CD4-positive, alpha-beta T cell (primary cell): ENCODE measurements at places on chromosomes 7 and 10. TPM values are rescaled to one million over a fixed set of nuclear protein-coding genes. Genes with fewer than 3 reads are reported as not detected.
A peak's percentile ranks its signal among the peaks of the same experiment; 100 is the strongest.

SLC39A12 gene
- total RNA-seq: not detected

STAG3 gene
- 4.0 TPM for total RNA-seq

PILRA gene
- total RNA-seq: 4.6 TPM

CALN1 gene
- total RNA-seq: 0.06 TPM

SPDYE6 gene
- not detected for total RNA-seq

MGAM2 gene
- total RNA-seq: not detected

FOXI2 gene
- total RNA-seq: not detected

WIPF3 gene
- not detected for total RNA-seq

ITPRID1 gene
- not detected for total RNA-seq

HECTD2 gene
- total RNA-seq: 1.0 TPM

ELFN1 gene
- total RNA-seq: not detected

DNA sequence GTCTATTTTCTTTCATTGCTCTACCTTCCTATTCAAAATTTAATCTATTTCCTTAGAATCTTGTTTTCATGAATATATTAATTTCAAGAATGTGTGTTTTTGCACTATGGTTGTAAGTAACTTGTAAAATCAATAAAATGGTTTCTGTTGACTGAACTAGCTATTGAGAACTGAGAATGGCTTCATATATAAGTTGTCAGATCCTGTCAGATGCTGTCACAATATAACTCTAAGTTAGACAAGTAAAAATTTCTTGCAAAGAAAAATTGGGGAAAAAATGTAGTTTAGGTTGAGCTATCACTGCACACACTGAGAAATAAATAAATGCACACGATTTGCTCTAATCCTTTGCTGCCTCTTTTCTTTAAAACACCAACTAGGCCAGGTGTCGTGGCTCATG lies 89.8 kb downstream of the RAB11FIP2 start:
- H3K4me1 ChIP-seq: no peaks in the 10 kb centered on the region
- H3K36me3 ChIP-seq: no peaks in the 10 kb centered on the region
- H3K27me3 ChIP-seq: no peaks in the 10 kb centered on the region
- no peak overlapping the region for H3K4me3 ChIP-seq

DNA sequence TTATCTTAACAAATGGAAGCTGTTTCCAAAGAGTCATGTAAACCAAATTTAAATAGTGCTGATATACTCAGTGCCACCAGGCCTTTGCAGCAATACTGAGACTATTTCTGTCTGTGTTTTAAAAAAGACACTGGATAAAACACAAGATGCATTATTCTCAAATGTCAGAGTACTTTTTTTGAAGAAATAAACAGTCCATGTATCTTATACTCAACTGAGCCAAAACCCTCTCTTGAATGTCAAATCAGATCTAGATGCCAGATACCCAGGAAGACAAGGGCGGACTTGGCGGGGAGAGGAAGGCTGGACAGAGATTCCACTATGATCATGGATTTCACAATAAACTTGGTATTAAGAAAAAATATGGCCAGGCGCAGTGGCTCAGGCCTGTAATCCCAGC lies 127.6 kb downstream of the COBL start:
- H3K27me3 ChIP-seq: no peaks in the 10 kb centered on the region
- no peak overlapping the region for H3K27ac ChIP-seq
- no peaks in the 10 kb centered on the region for H3K36me3 ChIP-seq
- H3K4me1 ChIP-seq: no peaks in the 10 kb centered on the region
- no peak for DNase-seq
- H3K4me3 ChIP-seq: no peak overlapping the region

DNA sequence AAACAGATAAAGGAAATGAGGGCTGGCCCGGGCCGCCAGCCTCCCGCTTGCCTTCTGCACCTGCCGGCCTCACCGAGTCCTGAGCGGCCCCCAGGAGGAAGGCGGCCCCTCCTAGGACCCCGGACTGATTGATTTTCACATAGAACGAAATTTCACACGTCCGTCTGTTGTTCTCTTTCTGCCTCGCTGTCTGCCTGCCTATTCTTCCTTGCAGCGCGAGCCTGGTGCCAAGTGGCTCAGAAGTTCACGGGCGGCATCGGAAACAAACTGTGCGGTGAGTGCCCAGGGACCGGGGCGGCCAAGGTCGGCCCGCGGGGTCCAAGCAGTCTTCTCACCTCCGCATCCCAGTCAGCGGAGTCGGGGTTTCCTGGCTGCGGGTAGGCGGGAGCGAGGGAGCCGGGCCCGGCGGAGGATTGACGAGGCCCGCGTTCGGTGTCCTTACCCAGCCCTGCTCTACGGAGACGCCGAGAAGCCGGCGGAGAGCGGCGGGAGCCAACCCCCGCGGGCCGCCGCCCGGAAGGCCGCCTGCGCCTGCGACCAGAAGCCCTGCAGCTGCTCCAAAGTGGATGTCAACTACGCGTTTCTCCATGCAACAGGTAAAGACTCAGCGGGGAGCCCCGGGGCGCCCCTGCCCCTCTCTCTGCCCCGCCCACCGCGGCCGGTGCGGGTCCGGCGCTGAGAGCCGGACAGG lies 967 bp downstream of the GAD2 start:
- DNase-seq: no peak
- H3K4me3 ChIP-seq: no peak overlapping the region
- peaks cover 98% of the 10 kb centered on the region for H3K27me3 ChIP-seq
- H3K36me3 ChIP-seq: no peaks in the 10 kb centered on the region

DNA sequence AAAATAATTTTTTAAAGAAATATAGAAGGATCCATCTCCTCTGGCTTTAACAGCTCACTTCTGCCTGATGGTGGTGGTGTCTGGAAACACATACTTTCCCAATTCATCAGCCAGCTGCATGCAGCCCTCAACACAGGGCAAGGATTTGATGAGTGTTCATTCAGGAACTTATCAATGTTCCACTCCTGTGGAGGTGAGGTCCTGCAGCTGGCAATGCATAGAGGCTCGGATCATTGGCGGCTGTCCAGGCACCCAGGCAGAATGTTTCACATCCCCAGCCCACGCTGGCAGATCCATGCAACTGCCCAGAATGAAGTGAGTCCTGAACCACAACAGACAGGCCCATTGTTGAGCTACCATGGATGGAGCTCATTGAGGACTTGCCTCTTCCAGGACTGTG lies 55.2 kb upstream of the KCNMA1 start:
- H3K27ac ChIP-seq: no peak overlapping the region
- H3K36me3 ChIP-seq: no peaks in the 10 kb centered on the region
- no peak for DNase-seq
- no peak overlapping the region for H3K4me3 ChIP-seq

GRCh38 chr10:14450041-14450491 lies 119.3 kb upstream of the FRMD4A start:
- no peaks in the 10 kb centered on the region for H3K36me3 ChIP-seq
- no peak overlapping the region for H3K4me3 ChIP-seq
- no peak for DNase-seq
- H3K27me3 ChIP-seq: no peaks in the 10 kb centered on the region

DNA sequence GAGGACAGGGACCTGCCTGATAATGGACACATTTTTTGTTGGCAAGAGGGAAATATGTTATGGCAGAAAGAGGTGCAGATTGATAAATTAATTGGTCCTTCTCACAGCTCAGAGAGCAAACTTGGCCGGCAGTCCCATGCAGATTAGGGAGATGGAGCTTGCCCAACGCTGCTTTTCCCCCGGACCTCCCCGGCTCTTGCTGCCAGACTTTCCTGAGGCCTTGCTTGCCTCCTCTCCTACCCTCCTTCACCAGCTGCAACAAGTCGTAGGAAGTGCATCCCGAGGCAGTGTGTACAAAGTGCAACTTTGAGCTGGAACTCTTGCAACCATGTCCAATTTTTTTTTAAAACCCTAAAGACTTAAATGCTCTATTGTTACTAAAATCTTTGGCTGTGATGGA lies 215.5 kb downstream of the LRMDA start:
- H3K27me3 ChIP-seq: peaks cover under 1% of the 10 kb centered on the region
- no peaks in the 10 kb centered on the region for H3K36me3 ChIP-seq
- no peak overlapping the region for H3K27ac ChIP-seq
- H3K4me1 ChIP-seq: no peaks in the 10 kb centered on the region
- no peak overlapping the region for H3K4me3 ChIP-seq

GRCh38 chr7:70630440-70630817 lies 501.5 kb upstream of the GALNT17 start:
- H3K4me3 ChIP-seq: no peak overlapping the region
- no peak for DNase-seq
- no peaks in the 10 kb centered on the region for H3K4me1 ChIP-seq
- H3K27ac ChIP-seq: no peak overlapping the region
- H3K27me3 ChIP-seq: no peaks in the 10 kb centered on the region
- H3K36me3 ChIP-seq: no peaks in the 10 kb centered on the region

DNA sequence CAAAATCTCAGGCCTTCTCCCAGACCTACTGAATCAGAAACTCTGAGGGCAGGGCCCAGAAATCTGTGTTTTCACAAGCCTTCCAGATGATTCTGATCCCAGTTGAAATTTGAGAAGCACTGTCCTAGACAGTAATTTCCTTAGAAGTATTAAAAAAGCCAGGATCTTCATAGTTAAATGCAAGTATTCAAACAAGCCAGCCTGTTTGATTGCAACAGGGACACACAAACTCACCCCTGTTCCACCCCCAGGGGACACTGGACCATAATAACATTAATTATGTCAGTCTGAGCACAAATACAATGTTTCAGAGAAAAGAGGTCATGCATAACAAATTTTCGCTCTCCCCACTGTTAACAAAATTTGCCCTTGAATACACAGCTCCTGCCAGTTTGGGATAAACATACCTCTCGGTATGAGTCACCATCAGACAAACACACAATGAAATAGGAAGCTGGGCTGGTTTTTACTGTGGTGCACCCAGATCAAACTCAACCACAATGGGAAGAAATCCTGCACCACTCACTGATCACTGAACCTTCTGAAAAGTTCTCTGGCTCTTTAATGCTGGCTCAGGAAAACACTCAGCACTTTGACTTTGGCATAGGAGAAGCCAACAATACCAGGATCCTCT lies 34.3 kb downstream of the ABLIM1 start:
- no peak overlapping the region for H3K4me3 ChIP-seq
- no peaks in the 10 kb centered on the region for H3K36me3 ChIP-seq
- H3K27ac ChIP-seq: no peak overlapping the region
- no peaks in the 10 kb centered on the region for H3K27me3 ChIP-seq

DNA sequence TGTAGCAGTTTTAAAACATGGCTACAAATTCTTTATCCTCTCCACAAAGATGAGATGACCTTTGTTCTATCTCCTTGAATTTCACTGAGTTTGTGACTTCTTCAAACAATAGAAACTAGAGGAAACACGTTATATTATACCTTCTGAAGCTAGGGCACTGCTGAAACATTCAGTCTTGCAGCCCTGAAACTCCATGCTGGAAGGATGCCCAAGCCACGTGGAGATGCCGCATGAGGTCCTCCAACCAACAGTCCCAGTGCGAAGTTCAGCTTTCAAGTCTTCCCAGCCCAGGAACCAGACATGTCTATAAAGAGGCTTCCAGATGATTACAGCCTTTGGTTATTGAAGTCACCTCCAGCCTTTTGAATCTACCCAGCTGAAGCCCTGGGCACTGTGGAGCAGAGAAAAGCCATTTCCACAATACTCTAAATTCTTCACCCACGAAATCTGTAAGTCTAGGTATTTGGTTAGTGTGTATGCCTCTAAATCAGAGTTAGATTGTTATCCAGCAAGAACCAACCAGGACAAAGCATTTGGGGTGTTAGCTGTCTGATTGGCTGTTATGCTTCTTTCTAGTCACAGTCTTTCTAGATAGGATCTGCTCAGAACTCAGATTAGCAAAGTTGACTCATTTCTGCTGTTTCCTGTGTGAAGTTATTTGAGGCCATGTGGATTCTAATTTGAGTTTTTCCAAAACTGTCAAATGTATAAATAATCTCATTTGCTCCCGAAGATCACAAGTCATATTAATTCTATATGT lies 186.5 kb upstream of the TMEM72 start:
- no peak overlapping the region for H3K4me3 ChIP-seq
- DNase-seq: no peak
- no peaks in the 10 kb centered on the region for H3K4me1 ChIP-seq

- H3K4me1 ChIP-seq: no peaks in the 10 kb centered on the region
- no peak overlapping the region for H3K27ac ChIP-seq
- no peak overlapping the region for H3K4me3 ChIP-seq
- no peak for DNase-seq
Observed at GRCh38 chr7:94182721-94183120, 178.6 kb upstream of the BET1 start.

GRCh38 chr10:88032566-88032965 lies 169.1 kb downstream of the PTEN start:
- H3K4me3 ChIP-seq: no peak overlapping the region
- no peaks in the 10 kb centered on the region for H3K36me3 ChIP-seq
- peaks cover 10% of the 10 kb centered on the region for H3K4me1 ChIP-seq
- H3K27me3 ChIP-seq: no peaks in the 10 kb centered on the region
- no peak for DNase-seq
- H3K27ac ChIP-seq: no peak overlapping the region

- H3K36me3 ChIP-seq: no peaks in the 10 kb centered on the region
- no peaks in the 10 kb centered on the region for H3K4me1 ChIP-seq
- no peak overlapping the region for H3K27ac ChIP-seq
- DNase-seq: no peak
- no peaks in the 10 kb centered on the region for H3K27me3 ChIP-seq
Observed at GRCh38 chr10:34689053-34689452, 126.0 kb downstream of the PARD3 start.

DNA sequence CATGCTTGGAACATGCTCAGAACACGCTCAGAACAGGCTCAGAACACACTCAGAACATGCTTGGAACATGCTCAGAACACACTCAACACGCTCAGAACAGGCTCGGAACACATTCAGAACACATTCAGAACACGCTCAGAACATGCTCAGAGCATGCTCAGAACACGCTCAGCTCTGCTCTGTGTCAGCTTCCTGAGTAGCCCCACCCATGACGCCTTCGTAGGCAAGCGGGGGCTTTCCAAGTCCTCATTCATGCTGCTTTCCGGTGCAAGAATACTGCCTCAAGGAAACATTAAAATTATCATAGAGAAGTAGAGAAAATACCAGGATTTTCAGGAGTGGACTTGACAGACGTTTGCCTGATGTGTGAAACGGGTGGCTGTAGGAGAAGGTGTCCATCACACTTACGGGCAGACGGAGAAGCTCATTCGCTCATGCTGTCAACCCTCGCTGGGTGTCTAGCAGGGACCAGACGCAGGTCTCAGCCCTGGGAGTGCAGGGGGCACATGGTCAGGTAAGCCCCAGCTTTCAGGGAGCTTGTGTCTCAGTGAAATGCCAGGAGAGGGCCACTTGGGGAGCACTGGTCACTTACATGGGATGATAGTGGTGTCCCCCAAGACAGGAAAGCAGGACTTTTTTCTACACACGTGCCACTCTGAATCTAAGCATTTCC lies 24.7 kb downstream of the EN2 start:
- H3K36me3 ChIP-seq: no peaks in the 10 kb centered on the region
- peaks cover 4% of the 10 kb centered on the region for H3K27me3 ChIP-seq
- DNase-seq: no peak
- peak overlapping the region; percentile 15 for H3K4me3 ChIP-seq
- H3K4me1 ChIP-seq: no peaks in the 10 kb centered on the region
